ENCODE measurements at places on chromosomes 4 and X.

- no peak for DNase-seq
Observed at GRCh38 chr4:53432528-53433424, 55.3 kb downstream of the FIP1L1 start.

GRCh38 chr4:13201241-13201640 is 282.9 kb downstream of the RAB28 start:
- DNase-seq: no peak

DNA sequence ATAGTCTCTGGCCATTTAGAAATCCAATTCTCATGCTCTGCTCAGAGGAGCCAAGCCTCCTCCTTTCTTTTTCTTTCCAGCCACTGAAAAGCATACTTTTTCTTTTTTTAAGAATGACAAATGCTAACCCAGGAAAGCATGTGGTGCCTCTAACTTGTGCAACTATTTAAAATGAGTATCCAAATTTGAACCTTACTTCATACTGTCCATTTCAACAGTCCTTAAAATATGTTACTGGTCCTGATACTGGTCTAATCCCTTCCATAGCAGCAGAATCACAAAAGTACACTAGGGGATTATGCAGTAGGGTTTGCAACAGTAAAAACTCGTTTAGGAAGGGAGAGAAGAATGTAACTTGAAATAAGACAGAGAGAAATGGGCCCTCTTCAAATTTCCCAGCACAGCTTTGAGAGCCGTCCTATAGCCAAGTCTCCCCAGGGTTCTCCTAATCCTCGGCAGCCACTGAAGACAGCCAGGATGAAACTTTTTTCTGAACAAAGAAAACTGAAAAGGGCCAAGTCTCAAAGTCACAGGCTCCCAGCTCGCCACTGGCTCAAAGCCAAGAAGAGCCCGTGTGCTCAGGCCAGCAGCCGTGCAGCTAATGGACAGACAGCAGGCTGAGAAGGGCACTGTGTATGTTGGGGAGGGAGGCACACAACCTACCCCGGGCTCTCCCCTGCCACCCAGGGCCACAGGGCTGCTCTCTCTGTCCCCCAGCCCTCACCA is 39.5 kb downstream of the GPC4 start:
- no peak for DNase-seq

DNA sequence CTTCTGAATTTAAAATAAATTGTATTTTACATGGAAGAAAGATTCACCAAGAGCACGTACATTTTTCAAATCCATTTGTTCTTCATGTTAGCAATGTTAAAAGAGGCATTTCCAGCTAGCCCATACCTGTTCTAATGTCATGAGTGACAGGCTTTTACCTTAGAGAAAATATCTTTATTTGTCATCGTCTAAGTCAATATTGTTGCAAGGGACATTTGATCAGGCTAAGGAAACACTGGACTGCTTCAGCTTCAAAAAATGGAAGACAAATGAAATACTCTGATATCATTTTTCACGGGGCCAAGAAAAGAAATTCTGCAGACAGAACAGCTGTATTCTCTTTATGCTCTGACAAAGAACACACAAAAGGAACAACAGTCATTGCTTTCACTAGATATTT is 207.7 kb downstream of the RCHY1 start:
- DNase-seq: no peak

- DNase-seq: no peak
Observed at GRCh38 chr4:129526812-129527211, 430.9 kb downstream of the C4orf33 start.

DNA sequence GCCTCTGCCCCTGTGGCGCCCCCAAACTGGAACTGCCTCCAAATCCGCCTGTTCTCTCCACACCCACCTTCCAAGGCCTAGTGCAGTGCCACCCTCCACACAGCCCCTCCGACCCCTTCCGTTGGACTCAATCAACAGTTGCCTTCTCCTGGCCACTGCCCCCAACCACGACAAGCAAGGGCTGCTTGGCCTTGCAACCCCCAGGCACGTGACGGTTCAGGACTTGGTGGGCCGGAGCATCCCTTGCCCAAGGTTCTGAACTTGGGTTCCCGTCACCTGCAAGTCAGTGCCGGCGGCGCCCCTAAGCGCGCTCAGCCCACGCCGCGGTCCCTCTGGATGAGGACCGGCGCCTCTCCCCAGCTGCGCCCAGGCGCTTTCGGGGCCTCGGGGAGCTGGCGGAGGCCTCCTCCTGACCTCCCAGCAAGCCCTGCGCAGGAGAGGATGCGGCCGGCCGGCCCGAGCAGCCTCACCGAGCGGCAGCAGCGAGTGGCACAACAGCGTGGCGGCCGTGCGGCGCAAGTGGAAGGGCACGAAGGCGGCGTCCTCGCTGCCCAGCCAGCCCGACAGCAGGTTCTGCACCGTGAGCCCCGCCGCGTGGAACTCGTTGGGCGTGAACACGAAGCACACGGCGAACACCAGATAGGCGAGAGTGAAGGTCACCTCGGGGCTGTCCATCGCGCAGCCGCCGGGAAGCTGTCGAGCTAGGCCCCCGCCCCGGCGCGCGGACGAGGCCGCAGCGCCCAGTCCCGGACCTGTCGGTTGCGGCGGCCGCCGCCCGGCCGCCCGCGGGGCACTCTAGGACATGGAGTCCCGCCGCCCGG is 750 bp downstream of the TMEM129 start:
- DNase-seq: peak; percentile 35

- no peak for DNase-seq
Observed at GRCh38 chrX:13082206-13083065, 38.0 kb upstream of the FAM9C start.

- DNase-seq: no peak
Observed at GRCh38 chrX:13123857-13124345, 79.5 kb upstream of the FAM9C start.

DNA sequence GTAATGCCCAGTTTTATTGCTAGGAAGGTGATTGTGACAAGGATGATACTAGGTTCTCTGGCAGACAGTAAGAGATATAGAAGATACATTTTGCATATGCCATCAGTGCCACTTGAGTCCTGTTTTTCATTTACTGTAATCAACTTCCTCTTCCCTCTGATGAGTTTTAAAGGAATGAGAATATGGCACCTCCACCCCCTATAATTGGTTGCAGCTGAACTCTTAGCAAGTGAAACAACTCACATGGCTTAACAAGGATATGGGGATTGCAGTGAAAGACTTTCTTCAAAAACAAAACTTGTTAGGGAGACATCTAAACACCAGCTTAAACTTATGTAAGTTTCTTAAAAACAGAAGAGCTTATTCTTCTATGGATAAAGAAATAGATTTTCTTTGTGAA is 90.0 kb downstream of the AREG start:
- no peak for DNase-seq

GRCh38 chr4:127501103-127501502 is 131.7 kb upstream of the INTU start:
- DNase-seq: no peak

- no peak for DNase-seq
Observed at GRCh38 chr4:147794314-147794680, 62.4 kb downstream of the ARHGAP10 start.

GRCh38 chrX:71637253-71637618 is 18.9 kb upstream of the CXCR3 start:
- no peak for DNase-seq

DNA sequence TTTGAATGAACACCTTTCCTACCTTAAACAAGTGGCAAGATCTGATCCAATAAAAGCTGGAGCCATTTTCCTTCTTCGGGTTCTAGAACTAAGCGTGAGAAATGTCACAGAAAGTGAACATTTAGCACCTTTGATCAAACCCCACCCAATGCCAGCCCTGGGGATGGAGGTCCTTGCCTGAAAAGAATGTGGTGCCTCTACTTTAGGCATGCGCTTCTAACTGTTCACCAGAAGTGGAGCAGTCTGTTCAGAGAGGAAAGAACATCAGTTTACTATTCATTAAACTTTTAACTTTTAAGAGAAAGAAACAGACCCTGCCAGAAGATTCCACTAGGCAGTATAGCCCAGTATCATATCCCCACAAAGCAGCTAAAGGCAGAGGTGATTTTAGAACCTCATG is 75.9 kb downstream of the INTS12 start:
- no peak for DNase-seq

DNA sequence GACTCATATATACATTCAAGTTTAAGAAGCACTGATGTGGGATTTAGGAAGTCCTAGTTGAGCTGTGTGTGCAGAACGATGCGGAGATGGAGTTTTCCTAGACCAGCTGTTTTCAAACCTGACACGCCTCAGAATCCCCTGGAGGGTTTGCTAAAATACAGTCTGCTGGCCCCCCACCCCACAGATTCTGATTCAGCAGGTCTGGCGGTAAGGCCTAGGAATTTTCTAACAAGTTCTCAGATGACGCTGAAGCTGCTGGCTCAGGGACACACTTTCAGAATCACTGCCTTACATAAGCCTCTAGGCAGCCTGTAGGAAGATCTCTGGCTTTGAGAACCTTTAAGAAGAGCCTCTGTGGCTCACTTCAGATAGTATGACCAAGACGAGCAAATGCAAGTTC is 73.1 kb downstream of the PHEX start:
- DNase-seq: no peak

- no peak for DNase-seq
Observed at GRCh38 chr4:90215286-90215685, 88.1 kb downstream of the CCSER1 start.

Measured in CD8-positive, alpha-beta memory T cell (primary cell).